Smooth muscle cell of the umbilical artery (primary cell): ENCODE measurements at places on chromosomes 13 and 19. TPM values are rescaled to one million over a fixed set of nuclear protein-coding genes. Genes with fewer than 3 reads are reported as not detected.

Gene APOC1
- 0.59 TPM in 1 of 2 replicates, not detected in the other for total RNA-seq

Gene KCNN1
- not detected in 2 replicates for total RNA-seq

Gene ATP1A3
- total RNA-seq, result under 0.01 and 0.14 TPM in 2 replicates

Gene MCEMP1
- not detected in 2 replicates for total RNA-seq

Gene RBM26
- total RNA-seq, result 19.9 and 30.0 TPM in 2 replicates

Gene NKPD1
- total RNA-seq, result under 0.01 and 0.51 TPM in 2 replicates

Gene FPR1
- 1.6 and 1.8 TPM in 2 replicates for total RNA-seq
